ENCODE measurements at places on chromosomes 6 and 20.

DNA sequence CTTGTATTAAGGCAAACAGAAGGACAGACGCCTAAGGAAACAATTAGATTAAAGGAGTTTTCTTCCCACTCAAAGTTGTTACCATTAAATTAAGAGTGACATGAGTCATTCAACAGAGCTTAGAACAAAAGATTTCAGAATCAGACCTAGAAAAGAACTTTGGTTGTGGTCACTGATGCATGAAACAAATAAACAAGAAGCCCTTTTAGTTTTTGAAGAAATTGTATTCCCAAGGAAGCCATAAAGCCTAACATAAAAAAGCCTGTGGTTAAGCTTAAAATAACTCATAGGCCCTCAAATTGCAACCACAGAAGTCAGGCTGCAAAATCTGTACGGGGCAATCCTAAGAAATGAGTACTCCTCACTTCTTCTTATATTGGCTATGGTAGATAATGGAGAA lies 17.9 kb upstream of the TRIM26 start:
- no peak for DNase-seq

GRCh38 chr6:127146932-127147331 lies 28.5 kb downstream of the RSPO3 start:
- no peak for DNase-seq

- DNase-seq, result no peak
These were observed 23.9 kb downstream of the RPRD1B start for GRCh38 chr20:38057351-38057972.

DNA sequence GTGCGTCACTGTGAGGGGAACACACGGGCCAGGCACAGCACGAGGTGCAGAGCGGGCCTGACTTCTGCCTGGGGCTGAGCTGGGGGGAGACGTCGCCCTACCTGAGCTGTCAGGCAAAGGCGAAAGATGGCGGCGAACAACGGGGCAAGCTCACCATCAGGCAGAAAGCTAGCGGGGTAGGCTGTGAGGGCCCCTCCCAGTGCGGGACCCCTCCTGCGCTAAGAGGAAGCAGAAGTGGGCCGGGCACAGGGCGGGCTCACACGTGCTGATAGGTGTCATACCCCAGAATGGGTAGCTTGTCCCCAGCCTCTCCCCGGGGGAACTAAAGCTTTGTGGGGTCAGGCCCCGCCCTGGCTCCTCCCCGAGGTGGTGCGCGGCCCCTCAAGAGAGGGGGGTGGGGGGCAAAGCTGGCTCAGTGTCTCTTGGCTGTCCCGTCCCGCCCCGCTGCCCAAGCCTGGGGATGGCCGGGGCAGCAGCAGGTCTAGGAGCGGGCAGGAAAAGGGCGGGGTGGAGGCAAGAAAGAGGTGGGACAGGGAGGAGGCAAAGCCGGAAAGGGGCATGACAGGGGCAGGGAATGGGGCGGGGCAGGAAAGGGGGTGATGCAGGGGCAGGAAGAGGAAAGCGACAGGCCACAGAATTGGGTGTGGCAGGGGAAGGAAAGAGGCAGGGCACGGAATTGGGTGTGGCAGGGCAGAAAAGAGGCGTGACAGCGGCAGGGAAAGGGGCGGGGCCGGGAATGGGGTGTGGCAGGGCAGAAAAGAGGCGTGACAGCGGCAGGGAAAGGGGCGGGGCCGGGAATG lies 14.7 kb downstream of the UCKL1 start:
- peak; percentile 59 for DNase-seq

DNA sequence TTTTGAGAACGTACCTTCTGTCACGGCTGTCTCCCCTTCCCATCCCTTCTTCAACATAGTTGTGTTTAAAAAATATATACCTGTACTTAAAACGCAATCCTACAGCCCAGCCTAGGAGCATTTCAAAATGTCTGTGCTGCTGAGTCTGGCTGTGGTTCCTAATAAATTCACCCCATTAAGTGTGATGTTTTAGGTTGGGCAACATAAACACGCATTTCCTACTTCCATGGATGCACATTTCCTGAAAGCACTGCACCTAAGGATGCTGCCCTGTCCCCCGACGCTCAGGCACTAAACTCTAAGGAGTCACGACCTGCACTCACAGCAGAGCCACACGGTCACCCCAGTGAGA lies 1.2 kb downstream of the REV3L start:
- no peak for DNase-seq

GRCh38 chr6:12950976-12951375 lies 234.4 kb downstream of the PHACTR1 start:
- no peak for DNase-seq

DNA sequence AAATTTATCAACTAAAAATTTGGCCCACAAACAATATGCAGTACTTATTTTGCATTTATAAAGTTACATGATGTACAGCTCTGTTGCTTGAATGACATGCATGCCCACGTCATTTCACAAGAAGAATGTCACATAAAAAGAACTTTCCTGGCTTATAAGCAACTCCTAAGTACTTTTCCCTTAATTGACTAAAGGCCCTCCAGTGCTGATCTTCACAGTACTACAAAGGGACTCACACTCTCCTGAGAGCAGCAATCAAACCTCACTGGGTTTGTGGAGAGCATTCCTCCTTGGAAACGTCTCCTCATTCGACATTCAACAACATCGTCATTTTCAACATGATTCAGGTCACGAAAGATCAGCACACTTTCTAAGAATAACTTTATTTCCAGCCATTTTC lies 111.1 kb downstream of the IPCEF1 start:
- no peak for DNase-seq

GRCh38 chr6:117288083-117288715 lies 22.8 kb downstream of the VGLL2 start:
- DNase-seq, result no peak

All from H54 (cell line).